ENCODE measurements at places on chromosomes 11 and 22.

- no peak for DNase-seq
These were observed 60.6 kb upstream of the RDX start for GRCh38 chr11:110356762-110357671.

DNA sequence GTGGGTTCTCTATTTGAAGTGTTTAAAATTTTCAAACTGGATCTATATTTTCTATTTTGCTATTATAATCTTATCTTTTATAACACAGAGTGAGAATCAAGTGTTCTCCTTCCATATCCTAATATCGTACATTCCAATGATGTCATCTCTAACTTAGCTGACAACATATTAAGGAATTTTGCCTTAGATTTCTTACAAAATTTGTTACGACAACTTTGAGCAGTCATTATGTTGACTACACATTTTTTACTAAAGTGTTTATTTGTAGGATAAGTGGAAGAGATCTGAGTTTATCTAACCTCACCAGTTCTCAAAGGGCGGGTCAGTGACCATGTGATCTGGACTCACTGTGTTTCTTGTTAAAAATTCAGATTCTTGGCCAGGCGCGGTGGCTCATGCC, 12.7 kb downstream of the BTG4 start:
- no peak for DNase-seq

GRCh38 chr11:126305699-126306098, 1.8 kb downstream of the DCPS start:
- DNase-seq: no peak

DNA sequence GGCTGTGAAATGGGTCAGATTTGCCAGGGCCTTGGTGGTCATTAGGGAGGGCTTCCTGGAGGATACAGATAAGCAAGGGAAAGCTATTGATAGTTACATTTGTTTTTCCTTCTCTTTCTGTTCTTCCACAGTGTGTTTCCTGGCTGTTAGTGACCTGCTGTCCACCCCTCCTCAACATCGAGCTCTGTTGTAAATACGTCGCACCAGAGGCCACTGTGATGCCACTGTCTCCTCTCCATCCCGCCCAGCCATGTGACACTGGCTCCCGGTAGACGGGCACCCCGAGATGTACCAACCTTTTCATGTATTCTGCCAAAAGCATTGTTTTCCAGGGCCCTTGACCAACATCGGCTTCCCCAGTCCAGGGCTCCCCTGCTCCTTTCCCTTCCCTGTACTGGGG, 58.1 kb downstream of the P4HA3 start:
- no peak for DNase-seq

DNA sequence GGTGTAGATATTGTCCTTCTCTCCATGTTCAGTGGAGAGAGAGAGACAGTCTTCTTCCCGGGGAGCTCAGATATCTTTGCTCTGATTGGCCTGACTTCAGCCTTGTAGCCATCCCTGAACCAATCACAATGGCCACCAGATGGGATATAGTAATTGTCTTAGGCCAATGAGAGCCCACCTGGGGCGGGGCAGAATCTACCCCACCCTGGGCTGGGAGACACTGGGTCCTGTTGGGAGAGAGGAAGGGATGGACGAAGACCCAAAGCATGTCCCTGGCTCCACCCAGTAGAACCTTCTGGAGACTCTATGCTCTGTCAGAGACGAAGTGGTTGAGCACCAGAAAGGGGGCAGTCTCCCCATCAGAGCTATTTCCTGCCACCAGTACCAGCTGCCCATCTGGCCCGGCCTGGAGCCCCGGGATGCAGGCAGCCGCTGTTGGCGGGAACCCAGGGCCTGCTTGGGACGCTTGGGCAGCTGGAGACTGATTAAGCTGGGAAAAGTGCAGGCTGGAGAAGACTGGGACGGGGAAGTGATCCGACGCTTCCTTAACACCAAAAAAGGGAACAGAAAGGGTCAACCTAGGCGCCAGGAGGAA, 31.6 kb upstream of the CBX7 start:
- no peak for DNase-seq

GRCh38 chr11:128705124-128705920, 11.4 kb downstream of the FLI1 start:
- no peak for DNase-seq

All from stimulated activated CD8-positive, alpha-beta memory T cell treated with anti-CD3 and anti-CD28 coated beads, Interleukin-15, amount 100 ng/mL, for 1 hour (primary cell).